ENCODE measurements at places on chromosomes 5 and 9.

- peak; percentile 21 for DNase-seq
Measured at GRCh38 chr5:34001241-34001841, 6.5 kb downstream of the AMACR start.

- DNase-seq, result no peak
Measured at GRCh38 chr5:67378256-67378655, 181.7 kb upstream of the CD180 start.

DNA sequence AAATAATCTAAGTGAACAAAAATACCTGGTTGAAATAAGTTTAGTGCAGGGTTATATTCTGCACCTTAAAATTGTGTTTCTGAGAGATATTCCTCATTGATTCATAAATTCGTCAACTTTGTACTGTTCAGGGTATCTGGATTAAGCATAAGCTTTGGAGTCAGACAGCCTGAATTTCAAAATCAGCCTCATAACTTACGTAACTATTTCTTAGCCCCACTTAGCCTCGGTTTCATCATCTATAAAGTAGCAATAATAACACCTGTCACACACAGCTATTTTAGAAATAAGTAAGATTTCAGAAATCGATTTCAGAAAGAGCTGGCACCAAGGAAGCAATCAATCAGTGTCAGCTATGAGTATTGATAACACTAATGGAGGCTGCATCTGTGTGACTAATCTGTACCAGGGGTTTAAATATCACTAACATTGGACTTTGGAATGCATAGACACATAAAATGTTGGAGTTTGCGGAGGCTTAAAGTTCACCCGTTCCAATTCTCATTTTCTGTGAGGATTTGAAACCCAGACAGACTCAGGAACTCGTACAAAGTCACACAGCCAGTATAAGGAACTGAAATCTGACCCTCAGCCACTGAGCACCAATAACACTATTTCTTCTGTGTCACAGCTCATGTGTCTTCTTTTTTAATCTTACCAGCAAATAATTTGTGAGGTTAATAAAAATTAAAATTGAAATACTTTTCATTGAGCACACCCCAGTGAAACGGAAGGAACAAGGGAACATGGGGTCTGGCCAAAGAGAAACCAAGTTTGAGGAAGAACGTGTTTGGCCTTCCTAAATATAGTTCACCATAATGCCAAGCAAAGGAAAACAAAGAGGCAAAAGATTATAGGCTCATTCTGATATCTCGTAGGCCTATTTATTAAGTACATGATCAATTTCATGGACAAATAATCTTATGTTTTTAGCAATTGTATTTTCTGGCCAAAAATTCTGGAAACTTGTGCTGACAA lies 194.4 kb upstream of the PTGER4 start:
- no peak for DNase-seq

DNA sequence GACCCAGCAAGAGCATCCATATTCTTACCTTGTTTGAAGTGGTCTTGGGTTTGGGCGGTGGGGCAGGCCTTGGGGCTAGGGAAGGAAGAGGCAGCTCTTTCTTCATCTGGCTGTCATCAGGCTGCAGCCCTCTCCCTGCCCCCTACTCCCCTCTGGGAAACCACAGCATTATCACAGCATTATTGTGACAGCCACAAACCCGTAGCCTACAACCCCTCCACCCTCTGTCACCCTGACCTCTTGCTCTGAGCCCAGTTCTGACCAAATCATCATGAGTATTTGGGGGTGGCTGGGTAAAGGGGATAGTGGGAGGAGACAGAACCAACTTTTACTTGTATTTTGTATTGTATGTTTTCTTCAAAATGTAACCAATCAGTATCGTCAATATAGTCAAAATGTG lies 94.3 kb upstream of the ARRDC3 start:
- DNase-seq, result no peak

GRCh38 chr5:172043865-172044264 lies 37.4 kb upstream of the FBXW11 start:
- DNase-seq, result no peak
